ENCODE measurements at places on chromosomes 7 and 10.

- no peak for DNase-seq
These were observed 11.2 kb upstream of the SLC35B4 start for GRCh38 chr7:134327896-134328295.

- DNase-seq, result peak; percentile 15
These were observed 240.3 kb downstream of the SNX10 start for GRCh38 chr7:26531926-26532325.

DNA sequence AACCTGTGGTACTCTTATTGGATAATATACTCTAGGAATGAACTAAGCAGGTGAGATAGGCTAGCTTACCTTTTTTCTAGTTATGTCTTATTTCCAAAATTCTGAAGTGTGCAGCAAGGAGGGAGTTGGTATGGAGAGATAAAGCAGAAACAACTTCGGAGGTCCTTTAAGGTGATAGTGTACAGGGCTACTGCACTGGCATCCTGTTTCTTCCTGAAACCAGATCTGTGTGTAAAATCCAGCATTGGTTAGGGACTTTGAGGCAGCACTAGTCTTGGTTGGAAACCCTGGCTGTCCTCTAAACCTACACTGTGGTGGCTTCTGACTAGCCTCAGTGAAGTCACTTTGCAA, 66.9 kb upstream of the STRIP2 start:
- DNase-seq, result no peak

DNA sequence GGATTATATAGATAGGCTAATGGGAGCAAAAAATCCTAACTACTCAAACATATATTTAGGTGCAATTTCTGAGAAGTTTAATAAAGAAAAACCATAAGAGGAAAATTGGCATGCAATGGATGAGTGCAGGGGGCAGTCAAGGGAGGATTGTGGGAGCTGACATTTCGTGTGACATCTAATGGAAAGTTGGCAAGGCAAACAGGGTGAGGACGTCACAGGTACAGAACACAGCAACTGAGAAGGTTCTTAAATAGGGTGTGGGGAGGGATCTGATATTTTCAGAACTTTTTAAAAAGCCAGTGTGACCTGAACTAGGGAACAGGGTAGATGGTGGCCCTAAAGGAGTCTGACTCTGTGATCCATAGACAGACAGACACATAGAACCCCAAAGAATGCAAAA, 194.9 kb upstream of the GLI3 start:
- DNase-seq, result no peak

GRCh38 chr10:117972168-117972837, 74.4 kb downstream of the RAB11FIP2 start:
- DNase-seq, result no peak

DNA sequence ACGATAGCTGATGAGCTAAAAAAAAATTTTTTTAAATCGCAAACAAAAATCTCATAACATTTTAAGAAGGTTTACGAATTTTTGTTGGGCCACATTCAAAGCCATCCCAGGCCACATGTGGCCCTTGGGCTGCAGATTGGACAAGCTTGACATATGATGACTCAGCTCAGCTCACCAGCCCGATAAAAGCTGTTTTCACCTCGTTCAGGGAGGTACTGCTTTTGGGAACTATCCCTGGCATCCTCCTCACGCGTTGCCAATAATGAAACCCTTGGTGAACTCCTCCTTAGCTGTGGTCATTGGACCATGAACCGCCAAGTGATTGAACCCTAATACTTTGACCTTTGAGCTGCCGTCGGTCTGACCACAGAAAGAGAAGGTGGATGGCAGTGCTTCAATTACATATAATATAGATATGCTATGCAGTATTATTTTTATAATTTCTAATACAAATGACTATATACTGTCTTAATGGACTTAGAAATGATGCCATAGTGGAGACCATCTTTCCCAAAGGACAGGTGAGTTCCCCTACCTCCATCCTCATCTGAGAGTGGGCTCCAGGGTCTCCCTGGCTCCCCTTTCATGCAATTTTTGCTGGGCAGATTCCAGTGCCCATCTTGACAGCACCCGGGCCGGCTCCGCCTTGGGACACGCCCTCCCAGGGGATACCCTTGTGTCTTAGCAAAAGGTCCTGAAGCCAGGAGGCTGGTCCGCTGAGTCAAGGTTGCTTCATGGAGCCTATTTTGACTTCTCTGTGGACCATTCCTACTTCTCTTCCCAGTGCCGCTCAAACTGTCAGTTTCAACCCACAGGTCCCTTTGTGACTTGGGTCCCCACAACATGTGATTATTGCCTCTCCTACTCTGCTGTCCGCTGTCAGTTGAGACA, 707.2 kb downstream of the PARD3 start:
- no peak for DNase-seq

DNA sequence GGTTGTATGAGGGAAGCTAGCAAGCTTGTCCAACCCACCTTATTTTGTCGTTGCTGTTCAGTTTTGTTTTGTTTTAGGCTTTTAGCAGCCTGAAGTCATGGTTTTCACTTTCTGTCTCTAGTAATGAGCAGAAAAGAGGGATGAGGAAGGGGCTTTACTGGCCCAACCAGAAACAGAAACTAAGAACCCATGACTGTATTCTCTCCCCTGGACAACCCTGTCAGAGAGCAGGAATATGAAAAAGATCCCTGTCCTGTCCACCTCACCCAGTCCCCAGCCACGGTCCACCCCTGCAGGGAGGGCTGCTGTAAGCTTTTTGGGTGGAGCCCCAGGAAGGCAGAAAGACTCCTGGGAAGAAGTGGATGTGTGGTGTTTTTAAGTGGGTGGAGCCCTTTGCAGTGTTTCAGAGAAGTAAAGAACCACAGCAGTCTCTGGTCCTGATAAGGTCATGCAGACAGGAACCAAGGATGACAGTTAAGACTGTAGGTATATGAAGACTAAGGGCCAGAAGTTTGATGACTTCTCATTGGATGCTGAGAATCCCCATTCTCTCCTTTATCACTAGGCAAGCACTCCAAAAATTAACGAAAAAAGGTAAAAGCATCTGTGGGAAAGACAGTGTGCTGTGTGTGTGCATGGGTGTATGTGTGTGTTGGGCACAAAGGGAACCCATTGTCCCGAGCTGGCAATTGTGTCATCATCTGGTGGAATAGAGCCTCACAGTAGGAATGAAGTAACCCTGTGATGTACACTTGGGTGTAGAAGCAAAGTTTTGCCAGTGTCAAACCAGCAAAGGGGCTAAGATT, 13.8 kb downstream of the MRPL32 start:
- no peak for DNase-seq

- DNase-seq, result no peak
These were observed 81.4 kb upstream of the GJD4 start for GRCh38 chr10:35523670-35524225.

DNA sequence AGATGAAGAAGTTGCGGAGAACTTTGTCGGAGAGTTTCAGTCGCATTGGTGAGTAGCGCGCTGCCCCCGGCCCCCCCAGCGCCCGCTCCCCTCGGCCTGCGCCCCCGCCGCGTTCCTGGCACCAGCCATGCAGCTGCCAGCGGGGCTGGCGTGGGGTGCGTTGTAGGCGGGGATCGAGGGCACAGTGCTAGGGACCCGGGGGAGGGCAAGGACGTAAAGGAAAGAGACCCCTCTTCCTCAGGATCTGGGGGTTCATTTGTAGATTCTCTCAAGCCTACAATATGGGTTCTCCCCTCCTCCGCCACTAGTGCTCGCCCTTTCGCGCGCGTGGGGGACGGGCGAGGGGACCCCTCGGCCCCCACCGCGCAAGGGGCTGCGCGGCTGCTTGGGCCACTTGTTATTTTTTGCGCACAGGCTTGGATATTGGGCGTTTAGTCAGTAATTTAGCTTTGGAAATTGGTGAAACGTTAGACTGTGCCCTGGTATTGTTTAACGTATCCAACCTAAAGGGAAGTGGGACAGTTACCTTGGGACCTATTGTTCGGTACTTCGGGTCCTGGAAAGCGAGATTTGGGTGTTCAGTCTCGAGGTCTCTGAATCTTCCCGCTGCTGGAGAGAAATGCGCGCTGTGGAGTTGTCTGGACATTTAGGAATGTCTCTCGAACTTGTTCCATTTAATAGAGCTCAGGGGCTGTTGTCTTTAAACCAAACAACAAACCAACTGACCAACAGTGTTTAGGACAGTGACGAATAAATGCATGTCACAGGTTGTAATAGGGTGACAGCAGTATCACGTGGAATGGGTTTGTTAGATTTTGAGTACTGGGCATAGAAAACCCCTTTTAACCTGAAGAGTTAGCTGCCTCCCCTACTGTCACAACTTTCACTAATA, 796 bp downstream of the CDK14 start:
- DNase-seq, result no peak

DNA sequence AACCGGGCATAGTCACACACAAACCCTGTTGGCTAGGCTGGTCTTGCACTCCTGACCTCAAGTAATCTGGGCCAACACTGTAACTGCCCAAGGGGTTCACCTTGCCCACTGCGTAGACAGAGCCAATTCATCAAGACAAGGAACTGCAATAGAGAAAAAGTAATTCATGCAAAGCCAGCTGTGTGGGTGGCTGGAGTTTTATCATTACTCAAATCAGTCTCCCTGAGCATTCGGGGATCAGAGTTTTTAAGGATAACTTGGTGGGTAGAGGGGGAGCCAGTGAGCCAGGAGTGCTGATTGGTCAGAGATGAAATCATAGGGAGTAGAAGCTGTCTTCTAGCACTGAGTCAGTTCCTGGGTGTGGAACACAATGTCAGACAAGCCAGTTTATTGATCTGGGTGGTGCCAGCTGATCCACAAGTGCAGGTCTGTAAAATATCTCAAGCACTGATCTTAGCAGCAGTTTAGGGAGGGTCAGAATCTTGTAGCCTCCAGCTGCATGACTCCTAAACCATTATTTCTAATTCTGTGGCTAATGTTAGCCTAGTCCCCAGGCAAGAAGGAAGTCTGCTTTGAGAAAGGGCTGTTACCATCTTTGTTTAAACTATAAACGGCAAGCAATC, 15.6 kb upstream of the FXYD4 start:
- no peak for DNase-seq

DNA sequence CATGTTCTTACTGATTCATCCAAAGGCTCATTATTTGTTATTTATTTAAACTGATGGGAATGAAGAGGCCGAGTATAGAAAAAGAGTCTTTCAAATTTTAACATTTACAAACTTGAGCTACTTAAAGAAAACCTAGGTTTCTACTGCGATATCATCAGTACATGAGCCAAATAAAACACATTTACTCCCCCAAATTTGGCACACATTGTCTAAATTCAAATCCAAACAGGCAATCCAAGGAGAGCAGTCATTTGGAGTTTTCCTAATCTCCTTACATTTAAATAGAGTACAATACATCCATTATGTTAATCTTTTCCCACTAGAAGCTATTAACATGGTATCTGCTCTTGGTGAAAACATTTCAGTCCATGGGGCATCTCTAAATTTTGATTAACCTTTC, 2.2 kb downstream of the NMT2 start:
- DNase-seq, result no peak

DNA sequence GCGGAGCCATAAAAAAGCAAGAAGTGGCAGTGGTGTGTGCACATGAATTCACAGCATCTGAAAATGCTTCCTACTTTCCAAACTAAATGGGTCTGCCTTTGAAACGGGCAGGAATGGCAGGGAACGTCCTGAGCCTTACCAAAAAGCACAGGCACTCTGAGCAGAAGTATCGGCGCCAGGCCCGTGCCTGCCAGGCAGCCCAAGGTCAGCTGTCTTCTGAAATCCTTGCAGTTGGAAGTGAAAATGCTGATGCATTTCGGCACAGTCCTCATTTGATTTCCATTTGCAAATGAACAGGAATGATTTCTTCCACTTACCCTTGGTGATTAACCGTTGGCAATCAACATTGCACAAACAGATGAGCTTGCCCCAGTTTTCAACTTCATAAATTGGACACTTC, 47.6 kb upstream of the MNX1 start:
- DNase-seq, result no peak

DNA sequence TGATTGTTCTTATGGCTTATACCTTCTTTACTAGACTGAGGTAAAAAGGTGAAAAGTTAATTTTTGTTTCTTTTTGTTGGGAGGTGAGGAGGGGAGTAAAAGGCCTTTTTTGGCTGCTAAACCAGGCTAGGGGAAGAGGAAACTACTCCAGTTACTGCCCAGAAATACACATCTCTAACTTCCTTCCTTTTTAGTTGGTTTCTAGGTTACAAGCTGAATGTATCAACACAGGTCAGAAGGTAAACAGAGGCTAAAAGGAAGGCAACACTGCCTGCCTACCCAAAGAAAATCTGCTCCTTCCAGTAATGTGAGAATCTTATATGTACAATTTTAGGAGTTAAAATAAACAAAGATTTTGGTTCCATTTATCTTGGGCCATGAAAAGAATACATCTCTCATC, 140.4 kb downstream of the NRBF2 start:
- DNase-seq, result no peak

- DNase-seq, result no peak
These were observed 30.8 kb upstream of the NRP1 start for GRCh38 chr10:33365301-33365700.

DNA sequence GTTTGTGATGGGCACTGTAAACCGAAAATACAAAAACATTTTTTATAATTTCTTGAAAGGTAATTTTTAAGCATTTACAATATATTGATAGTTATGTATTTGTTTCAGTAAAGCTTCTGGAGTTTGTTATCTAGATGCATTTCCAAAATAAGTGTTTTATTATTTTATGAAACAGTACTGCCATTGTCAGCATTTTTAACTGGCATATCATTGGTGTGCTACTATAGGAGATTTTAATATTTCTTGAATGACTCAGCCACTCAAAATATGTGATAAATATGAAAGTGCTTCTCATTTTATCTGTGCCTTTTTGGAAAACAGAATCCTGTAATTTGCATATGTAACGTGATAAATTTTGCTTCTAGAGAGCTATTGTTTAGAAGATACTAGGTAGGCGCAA, 97.9 kb downstream of the ANKIB1 start:
- no peak for DNase-seq

DNA sequence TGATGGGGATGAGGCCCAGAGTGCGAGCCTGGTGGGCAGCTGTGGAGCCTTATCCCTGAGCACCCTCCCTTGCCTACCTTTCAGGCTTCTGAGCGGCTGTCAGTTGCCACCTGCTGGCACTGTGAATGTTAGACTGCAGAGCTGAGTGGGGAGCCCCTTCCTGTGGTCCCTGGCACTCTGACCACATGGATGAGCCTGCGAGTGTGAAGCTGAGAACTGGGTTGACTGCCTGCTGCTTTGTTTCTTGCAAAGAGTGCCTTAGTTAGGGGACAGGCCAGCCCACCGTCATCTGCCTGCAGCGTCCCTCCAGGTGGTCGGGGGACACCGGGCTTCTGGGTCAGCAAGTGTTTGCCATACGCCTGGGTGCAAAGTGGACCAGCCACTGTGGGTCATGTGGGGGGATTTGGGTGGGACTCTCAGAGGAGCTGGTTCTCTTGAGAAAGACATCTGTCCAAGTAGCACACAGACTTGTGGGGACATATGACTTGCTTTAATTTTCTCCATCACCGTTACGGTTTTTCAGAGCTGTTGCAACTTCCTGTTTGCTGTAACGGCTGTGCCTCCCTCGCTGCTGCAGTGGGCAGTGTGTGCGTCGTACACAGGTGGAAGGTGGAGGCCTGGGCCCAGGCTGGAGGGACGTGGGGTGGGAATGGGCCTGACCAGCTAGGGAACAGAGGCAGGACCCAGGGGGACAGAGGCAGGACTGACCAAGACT, 13.7 kb downstream of the INPP5A start:
- DNase-seq, result no peak
